ENCODE measurements at places on chromosomes 6 and 20.

GRCh38 chr20:41009946-41010345 lies 18.7 kb upstream of the TOP1 start:
- no peak for DNase-seq

DNA sequence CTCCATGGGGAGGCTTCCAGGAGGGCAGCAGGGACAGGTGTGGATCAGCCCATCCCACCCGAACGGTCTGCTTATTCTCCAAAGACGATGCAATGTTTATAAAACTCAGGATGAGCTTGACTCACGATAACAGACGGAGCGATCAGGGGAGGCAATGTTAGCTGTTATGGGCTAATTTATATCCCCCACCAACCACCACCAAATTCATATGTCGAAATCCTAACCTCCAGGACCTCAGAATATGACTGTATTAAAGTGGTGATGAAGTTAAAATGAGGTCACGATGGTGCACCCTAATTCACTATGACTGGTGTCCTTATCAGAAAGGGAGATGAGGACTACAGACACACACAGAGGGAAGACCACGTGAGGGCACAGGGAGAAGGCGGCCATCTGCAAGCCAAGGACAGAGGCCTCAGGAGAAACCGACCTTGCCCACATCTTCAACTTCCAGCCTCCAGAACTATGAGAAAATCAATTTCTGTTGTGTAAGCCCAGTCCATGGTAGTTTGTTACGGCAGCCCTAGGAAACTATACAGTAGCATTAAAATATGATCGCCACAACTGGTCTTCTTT lies 7.0 kb downstream of the ADTRP start:
- DNase-seq = peak; percentile 78

GRCh38 chr6:51936531-51937290 lies 150.7 kb downstream of the PKHD1 start:
- no peak for DNase-seq

GRCh38 chr20:20472684-20473274 lies 104.9 kb downstream of the INSM1 start:
- DNase-seq = no peak

All from A172 (cell line).